ENCODE measurements at places on chromosomes 16 and 17.

DNA sequence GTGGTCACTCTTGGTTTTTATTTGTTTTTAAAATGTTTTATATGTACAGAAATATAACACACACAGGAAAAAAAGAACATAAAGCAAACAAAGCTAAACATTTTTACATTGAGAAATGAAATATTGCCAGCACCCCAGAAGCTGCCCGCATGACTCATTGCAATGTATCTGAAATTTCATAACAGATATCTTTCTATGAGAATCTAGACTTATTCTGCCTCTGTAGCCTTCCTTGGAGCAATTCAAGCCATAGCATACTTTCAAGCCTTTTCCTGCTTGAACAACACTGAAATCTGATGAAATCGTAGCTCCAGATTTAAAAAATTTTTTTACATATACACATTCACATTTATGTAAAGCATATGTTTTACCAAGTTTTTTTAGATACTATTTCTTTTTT lies 86.9 kb downstream of the RBBP6 start:
- DNase-seq: no peak

GRCh38 chr17:36792849-36793248 lies 144.4 kb upstream of the LHX1 start:
- DNase-seq: no peak

GRCh38 chr17:51251010-51251409 lies 8.8 kb downstream of the MBTD1 start:
- DNase-seq: no peak

DNA sequence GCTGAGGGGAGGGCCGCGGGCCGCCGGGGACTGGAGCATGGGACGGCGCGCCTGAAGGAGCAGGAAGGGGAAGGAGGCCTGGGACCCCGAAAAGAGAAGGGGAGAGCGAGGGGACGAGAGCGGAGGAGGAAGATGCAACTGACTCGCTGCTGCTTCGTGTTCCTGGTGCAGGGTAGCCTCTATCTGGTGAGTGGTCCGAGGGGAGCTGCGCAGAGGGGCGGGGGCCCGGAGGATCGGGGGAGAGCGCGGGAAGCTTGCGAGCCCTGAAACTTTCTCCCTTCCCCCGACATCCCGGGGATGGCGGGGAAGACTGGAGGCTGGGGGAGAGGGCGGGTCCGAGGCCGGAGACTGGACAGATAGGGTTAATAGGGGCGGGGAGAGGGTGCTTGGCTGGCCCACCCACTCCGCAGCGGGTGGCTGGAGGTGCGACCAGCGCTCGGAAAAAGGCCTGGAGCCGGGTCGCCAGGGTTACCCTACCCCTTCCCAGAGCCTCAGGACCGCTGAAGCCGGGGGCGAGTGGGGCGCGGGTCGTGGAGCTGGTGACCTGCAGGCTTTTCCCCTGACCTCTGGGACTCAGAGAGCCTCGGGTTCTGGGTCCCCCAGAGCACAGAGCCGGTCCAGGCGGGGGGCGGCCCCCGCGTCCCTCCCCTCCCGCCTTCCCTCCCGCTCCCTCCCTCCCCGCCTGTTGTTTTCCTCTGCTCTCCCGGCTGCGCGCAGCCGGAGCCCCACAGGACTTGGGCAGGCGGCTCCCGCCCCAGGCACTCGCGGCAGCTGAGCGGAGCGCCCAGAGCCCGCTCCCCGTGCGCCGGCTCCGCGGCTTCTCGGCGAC lies 631 bp downstream of the NXPH3 start:
- no peak for DNase-seq

GRCh38 chr16:30383521-30383920 lies 1.2 kb upstream of the SEPTIN1 start:
- DNase-seq: no peak

DNA sequence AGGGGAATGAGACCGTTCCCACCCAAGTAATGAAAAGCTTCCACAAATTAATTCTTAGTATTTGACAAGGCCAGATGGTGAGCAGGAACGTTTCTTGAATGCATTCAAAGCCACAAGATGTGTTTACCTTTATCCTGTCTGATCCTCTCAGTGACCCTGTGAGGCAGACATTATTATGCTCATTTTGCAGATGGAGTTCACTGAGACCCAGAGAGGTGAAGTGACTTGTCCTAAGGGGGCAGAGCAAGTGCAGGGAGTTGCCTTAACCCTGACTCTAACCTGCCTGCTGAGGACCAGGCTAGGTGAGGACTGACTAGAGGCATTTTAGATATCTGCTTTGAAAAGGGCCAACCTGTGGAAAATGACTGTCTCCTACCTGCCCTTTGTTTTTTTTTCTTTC lies 156.7 kb downstream of the HAPSTR1 start:
- DNase-seq: no peak

GRCh38 chr17:42525221-42525620 lies 10.8 kb upstream of the NAGLU start:
- no peak for DNase-seq

GRCh38 chr16:61413021-61413420 lies 623.2 kb downstream of the CDH8 start:
- DNase-seq: no peak

GRCh38 chr16:66294507-66294906 lies 72.0 kb upstream of the CDH5 start:
- no peak for DNase-seq
